Esophagus squamous epithelium (tissue), 5 donors: ENCODE measurements at places on chromosomes 6 and 20.
A peak's percentile ranks its signal among the peaks of the same experiment; 100 is the strongest.

DNA sequence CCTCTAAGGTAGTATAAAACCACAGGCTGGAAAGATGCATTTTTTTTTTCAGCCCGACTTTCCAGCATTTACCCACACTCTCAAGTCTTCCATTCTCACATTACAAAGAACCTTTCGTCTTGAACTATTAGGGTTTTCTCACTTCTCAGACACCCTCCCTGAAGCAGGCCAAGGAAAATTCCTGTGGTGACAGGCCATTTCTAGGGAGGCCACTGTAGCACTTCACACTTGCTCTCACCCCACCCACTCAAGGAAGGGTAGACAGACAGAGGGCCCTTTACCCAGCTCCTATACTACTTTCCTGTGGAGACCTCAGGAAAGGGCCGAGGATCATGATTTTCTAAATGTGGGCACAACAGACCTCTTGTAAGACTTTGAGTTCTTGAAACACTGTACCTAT lies 27.7 kb downstream of the KCNS1 start:
- no peak for DNase-seq

DNA sequence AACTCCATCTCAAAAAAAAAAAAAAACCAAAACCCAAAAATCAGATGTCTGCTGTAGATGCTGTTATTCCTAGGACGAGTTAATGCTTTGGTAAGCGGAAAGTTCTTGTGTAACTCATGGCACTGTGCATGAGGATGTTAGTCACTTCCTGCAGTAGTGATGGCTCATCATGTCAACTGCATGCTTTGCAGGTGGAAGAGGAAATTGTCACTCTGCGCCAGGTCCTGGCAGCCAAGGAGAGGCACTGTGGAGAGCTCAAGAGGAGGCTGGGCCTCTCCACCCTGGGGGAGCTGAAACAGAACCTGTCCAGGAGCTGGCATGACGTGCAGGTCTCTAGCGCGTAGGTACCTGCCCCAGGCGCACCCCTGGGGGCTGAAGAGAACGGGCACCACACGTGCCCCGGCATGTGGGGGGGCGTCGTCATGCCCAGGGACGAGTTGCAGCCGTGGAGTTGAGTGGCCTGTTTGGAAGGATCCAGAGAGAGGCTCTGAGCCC lies 8.5 kb downstream of the TPD52L2 start:
- no peak for DNase-seq

- DNase-seq: no peak
Observed at GRCh38 chr6:37201726-37202125, 31.8 kb downstream of the PIM1 start.

DNA sequence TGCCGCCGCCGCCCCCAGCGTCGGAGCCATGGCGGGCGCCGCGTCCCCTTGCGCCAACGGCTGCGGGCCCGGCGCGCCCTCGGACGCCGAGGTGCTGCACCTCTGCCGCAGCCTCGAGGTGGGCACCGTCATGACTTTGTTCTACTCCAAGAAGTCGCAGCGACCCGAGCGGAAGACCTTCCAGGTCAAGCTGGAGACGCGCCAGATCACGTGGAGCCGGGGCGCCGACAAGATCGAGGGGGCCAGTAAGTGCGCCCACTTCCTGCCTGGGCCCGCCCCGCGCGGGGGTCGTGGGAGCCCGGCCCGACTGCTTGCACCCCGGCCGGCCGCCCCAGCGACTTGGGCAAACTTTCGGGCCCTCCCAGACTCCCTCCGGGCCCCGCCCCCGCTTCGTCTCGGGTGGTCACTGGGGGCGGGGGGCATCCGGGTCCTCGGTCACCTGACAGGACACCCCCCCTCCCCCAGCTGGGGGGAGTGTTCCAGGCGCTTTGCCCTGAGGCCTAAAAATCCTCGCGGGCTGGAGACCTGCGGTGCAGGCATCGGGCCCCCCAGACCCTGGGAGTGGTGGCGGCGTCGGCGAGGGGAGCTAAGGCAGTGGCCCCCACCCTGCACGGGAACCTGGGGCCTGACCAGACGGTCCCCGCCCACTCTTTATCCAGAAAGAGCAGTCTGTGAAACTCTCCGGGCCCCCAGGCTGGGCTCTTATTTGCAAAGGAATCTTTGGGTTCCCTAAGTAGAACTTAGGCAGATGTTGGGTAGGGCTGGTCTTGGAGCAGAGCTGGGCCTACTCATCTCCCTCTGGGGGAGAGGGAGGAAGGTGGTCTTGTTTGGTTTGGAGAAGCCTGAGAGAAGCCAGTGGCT lies 501 bp downstream of the PLCG1 start:
- DNase-seq: peak; percentile 18
